ENCODE measurements at places on chromosomes 5 and 9.
A peak's percentile ranks its signal among the peaks of the same experiment; 100 is the strongest.

DNA sequence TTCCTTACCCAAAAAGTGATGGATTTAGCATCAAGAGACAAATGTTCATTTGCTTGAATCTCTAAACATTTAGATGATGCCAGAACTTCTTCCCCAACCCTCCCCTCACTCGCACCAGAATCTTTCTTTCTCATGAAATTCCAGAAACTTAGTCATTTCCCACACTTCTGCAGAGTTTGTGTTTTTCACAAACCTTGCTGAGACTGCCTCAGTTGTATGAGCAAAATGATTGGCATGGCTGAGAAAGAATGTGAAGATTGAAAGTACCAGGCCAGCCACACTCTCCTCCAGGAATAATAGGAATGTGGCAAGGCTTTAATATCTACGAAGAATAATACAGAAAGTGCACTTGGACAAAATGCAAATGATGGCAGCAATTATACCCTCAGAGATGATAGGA lies 428.3 kb upstream of the CDH6 start:
- DNase-seq: no peak

GRCh38 chr5:151151793-151152192 lies 5.8 kb downstream of the ANXA6 start:
- DNase-seq: peak; percentile 76

DNA sequence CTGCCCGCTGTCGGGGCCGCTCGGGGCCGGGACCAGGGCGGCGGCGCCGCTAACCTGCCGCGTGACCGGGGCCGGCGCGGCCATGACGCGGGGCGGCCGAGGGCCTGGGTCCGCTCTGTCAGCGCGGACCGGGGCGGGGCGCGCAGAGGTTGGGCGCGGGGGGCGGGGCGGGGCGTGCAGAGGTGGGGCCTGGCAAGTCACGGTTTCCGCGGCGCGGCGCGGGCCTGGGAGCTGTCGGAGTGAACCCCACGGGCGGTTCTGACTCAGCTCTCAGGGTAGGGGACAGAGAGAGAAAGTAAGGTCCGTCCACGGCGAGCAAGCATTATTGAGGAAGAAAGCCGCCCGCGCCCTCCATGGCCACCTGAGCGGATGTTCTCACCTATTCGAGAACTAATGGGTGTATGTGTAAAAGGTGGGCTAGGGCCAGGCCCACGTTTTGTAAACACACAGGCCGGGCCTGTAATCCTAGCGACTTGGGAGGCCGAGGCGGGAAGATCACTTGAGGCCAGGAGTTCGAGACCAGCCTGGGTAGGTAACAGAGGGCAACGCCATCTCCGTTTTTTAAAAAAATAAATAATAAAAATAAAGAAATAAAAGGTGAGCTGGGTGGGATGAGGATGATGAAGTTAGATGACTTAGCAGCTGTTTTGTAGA lies at the start of gene PRXL2C:
TSS of gene PRXL2C (minus strand) at position 120 of the 654 bp plus-strand sequence. CDS start at position 84, 36 bp downstream.
- peak; percentile 84 for DNase-seq

- no peak for DNase-seq
Observed at GRCh38 chr5:163915481-163915961, 410.1 kb downstream of the MAT2B start.

GRCh38 chr5:39176759-39177630 lies 42.4 kb downstream of the FYB1 start:
- DNase-seq: peak; percentile 65

GRCh38 chr9:121278477-121279261 lies 10.7 kb downstream of the GSN start:
- no peak for DNase-seq

- no peak for DNase-seq
Observed at GRCh38 chr9:32580631-32581300, 7.8 kb upstream of the NDUFB6 start.

- no peak for DNase-seq
Observed at GRCh38 chr5:168315416-168316138, 24.1 kb downstream of the WWC1 start.

GRCh38 chr5:103066326-103066725 lies 53.6 kb downstream of the GIN1 start:
- DNase-seq: no peak

DNA sequence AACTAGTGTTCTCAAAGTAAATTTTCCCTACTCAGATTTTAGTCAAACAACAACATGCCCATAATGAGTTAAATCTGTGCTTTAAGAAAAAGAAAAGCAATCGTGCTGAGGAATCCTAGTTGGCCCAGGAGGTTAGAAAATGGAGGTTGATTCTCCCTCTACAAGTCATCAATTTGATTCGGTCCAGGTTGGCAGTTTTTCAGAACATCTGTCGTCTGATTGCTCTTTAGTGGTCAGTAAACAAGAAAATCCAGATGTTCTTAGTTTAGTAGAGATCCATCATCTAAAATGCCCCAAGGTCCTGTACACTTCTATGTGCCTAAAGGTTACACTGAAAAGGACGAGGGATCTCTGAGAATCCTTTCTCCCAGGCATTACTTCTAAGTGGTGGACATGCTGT lies 659.2 kb downstream of the MTRR start:
- no peak for DNase-seq

GRCh38 chr5:37825334-37825915 lies 14.4 kb downstream of the GDNF start:
- DNase-seq: no peak

DNA sequence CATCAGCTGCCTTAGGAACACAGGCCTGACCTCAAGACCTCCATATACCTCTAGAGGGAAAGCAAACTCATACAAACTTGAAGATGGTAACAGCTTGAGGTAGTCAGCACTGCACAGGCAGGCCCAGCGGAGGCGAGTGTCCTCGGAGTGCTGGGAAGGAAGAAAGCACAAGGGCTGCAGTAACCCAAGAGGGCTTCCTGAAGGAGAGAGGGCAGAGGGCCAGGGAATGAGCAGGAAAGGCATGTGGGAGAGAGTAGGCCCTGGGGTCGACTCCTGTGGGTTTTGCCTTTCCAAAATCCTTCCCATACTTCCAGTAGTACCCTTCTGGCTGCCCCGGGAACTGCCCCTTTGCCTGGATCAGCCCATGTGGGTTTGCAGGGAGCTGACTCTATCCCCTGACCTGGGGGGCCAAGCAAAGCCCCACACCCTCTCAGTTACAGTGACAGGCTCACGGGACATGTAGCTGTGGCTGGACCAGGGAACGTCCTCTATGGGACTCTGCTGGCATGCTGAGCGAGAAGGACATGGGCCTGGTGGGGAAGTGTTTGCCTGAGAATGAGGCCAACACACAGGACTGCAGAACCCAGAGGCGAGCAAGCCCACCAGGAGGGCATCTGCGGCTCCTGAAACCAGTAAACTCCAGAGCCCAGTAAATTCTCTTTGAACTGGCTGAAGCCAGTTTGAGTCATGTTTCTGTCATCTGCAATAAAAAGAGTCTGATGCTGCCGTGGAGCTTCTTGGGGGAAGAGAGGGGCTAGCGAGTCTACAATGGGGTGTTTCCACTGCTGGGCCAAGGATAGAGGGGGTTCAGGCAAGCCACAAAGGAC lies 64.1 kb downstream of the COL23A1 start:
- no peak for DNase-seq

- no peak for DNase-seq
Observed at GRCh38 chr5:14793851-14794250, 77.7 kb downstream of the ANKH start.

GRCh38 chr5:143198332-143198731 lies 205.2 kb downstream of the NR3C1 start:
- no peak for DNase-seq

DNA sequence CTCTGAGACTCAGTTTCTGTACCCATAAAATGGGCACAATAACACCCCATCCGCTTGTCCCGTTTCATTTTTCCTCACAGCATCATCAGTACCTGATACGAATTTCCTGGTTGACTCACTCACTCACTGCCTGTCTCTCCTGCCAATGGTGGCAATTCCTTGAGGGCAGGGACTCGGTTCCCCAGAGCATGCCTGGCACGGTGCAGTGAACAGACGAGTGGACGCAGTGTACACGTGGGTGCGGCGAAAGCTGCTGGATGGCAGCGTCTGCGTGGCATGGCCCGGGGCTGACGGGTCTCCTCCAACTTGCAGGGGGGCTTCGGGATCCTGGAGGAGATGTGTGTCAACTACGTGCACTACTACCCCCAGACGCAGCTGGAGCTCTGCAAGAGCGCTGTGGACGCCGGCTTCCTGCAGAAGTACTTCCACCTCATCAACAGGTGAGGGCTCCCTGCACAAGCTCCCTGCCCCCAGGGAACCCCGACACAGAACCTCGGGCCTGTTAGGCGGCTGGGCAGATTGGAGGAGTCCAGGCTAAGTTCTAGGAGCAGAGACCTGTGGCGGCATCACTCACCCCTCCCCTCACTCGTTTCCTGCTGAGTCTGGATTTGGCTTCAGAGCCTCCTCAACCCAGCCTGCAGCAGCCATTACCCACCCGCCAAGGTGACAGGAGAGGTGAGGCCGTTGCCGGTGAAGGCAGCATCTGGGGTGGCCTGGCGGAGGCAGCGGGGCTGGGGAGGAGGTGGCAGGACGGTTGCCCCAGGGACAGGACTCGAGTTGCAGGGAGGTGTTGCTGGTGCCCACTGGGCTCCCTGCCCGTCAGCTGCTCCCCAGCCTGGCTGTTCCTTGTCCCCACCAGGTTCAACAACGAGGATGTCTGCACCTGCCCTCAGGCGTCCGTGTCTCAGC lies 20.3 kb downstream of the DBH start:
- no peak for DNase-seq

DNA sequence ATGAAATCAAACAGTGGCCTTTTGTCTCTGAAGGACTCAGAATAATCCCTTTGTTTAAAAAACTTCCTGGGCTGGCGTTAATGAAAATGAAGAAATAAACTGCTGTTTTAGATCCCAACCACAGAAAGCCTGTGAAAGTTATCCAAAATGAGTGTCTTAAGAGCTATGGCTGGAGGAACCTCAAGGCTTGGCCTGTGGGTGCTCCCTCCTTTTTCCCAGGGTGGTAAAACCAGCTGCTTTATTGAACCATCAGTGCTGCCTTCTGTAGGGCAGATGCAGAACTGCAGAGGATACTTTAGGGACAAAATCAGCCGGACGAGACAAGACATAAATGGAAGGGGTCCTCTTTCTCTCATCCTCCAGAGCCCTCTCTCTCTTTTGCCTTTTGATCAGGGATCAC lies 100.9 kb downstream of the SMARCA2 start:
- DNase-seq: no peak

DNA sequence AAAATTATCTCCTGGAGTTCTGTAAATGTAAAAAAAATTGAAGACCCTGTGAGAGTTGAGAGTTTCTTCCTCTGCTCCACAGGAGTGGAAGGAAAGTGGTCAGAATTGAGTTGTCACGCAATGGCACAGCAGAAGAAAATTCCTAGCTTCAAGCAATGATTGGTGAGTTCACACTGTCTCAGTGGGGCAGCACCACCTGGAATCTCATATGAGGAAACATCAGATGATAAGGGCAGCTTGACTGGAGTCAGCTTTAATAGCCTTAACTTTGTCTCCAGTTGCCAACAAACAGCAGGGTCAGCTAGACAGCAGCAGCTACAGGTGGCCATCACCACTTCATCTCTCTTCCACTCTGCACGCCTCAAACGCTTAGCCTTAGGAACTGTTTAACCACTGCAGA lies 211.1 kb downstream of the EFNA5 start:
- DNase-seq: no peak

GRCh38 chr9:121876658-121877271 lies 216.3 kb downstream of the TTLL11 start:
- no peak for DNase-seq

DNA sequence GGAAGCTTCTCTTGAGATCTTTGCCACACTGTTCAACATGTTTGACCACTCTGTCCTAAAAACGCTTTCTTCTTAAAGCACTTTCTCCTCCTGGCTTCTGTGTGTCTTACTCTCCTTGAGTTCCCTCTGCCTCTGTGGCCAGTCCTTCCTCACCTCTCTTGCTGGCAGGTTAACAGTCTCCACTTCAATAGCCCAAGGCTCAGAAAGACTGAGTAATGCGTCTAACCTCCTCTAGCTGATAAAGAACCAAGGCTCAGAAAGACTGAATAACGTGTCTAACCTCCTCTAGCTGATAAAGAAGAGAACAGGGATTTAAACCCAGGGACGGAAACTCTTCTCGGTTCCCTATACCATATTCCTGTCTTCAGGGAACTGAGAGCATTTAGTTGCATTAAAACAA lies 205.2 kb downstream of the AOPEP start:
- DNase-seq: no peak

DNA sequence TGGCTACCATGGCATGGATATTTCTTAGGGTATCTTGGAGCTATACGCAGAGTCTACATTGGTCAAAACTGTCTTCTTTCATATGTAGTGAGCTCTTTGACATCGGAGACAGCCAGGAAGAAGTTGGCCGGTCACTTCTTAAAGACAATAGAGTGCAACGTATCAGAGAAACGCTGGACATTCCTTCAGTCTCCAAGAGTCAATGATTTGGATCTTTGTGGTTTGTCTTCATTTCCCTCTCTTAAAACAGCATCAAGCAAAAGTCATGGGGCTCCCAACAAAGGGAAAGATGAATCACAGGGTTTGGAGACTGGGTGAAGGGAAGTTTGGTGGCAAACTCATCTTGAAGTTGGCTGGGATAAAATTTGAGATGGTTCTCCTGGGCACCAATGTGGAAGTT lies 320.1 kb downstream of the AGTPBP1 start:
- DNase-seq: no peak

GRCh38 chr5:42490831-42491230 lies 67.6 kb downstream of the GHR start:
- no peak for DNase-seq

DNA sequence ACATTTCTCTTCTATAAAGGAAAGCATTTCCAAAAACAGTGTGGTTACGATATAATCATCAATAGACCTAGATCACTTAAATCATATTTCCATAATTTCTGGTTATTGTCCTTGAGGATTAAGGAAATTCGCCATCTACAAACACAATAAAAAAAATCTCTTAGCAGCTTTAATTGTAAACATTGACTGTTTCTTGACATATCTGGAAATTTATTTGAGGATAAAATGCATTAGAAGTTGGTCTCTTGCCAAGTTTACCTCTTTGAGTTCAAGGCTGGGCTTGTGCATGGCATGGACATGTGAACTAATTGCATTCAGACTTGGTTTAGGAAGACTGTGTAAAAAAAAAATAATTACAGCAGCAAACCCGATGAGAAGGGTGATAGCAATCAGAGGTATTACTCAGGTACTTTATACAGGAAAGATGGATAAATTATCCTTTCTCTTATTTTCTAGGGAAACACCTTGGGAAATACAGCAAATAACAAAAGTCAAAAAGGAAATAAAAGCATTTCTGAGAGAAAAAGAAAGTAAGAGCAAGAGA lies 237.9 kb downstream of the SLF1 start:
- no peak for DNase-seq

All from natural killer cell treated with Interleukin-12 subunit alpha and Interleukin-12 subunit beta and Interleukin-15 and Interleukin-18, amount 100 ng/mL, for 72 hours (primary cell).